Stimulated activated CD4-positive, alpha-beta T cell treated with anti-CD3 and anti-CD28 coated beads, Interleukin-4, amount 100 ng/mL, for 48 hours (primary cell): ENCODE measurements at places on chromosomes 2 and 18.

- DNase-seq = no peak
Measured at GRCh38 chr2:57809230-57809629, 237.4 kb upstream of the VRK2 start.

DNA sequence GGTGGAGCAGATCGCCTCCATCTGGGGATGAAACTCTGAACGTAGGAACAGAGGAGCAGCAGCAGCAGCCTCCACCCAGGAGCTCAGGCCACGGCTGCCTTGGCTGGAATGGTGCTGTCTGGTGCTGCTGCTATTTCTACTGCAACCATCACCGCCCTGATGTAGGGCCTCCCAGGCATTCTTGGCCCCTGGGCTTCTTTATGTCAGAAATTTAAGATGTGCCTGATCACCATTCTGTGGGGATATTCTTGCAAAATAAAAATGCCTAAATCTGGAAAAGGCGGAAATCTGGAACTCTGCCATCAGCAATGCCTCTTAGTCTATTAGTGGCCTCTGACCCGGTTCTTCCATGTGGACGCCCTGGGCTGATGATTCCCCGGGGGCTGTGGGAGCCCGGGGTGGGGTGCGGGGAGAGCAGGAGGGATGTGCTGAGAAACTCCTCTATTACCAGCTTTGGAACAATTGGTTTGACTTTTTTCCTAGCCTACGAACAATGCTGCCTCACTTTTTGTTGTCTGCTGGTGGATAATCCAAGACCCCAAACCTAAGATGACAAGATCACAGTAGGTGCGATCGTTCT, 47.2 kb downstream of the FAM124B start:
- no peak for DNase-seq

DNA sequence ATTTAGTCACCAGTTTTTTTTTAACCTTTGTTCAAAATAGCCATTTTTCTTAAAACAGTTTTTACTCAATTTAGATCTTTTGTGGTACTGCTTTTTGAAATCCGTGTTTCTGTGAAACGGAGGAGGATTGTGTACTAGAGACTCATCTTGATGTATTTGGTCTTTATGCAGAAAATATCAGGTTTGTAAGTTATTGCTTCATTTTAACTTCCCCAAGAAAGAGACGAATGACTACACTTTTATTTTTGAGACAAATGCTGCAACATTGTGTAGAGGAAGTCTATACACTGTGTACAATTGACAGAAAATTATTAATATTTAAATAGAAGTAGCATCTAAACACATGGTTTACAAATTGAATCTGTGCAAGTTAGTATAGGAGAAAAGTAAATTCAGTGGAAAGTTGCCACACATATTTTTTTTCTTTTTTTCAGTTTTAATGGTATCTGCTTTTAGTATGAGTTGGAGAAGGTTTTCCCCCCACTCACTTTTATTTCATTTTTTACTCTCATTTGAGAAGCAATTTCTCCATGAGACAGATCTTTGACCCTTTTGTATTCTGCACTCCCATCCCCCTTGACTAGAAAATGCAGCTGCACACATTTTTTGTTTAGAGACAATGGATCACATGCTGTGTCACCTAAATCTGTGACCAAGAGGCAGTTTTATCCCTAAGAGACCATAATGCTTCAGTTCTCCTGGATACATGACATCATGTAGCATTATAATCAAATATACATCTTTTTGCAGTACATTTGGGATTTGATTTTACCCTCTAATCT, 200.8 kb upstream of the STON1 start:
- no peak for DNase-seq

- no peak for DNase-seq
Measured at GRCh38 chr2:177726931-177727348, 334.4 kb downstream of the AGPS start.

GRCh38 chr2:200507179-200507578, 2.7 kb downstream of the KCTD18 start:
- DNase-seq = no peak

DNA sequence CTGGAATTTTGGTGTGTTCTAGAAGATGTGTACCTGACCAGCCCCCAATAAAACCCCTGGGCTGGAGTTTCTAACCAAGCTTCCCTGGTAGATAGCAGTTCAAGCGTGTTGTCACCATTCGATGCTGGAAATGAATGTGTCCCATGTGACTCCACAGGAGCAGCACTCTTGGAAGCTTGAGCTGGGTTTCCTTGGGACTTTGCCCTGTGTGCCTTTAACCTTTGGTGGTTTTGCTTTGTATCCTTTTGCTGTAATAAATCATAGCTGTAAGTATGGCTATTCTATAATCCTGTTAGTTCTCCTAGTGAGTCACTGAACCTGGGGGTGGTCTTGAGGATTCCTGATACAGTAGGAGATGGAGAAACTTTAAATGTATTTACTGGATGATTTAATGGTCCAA, 65.2 kb downstream of the KLHL14 start:
- DNase-seq = no peak

GRCh38 chr2:225276207-225276606, 123.3 kb upstream of the NYAP2 start:
- DNase-seq = no peak

DNA sequence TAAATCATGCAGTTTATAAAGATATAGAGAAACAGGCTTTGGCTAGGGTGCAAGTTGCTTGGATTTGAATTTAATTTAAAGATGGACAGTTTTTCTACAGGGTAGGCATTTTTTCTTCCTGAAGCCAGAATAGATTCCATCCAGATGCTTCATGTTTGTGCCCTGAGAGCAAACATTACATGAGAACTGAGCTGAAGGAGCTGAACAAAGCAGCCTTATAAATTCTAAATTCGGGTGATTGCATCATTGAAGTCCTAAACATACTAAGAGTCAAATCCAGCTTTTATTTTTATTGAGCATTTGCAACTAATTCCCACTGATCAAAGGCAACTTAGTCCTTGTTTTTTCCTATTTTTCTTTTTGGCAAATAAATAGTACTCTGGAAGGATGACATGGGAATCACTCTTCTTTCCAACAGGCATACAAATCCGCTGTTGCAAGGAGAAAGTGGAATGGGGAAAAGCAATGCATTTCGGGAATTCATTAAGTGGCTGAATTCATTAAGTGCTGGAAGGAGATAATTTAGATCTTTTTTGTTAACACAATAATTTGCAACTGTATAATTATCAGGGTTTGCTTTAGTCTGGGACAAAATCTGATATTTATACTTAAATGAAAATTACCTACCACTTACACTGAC, 828.0 kb downstream of the SLC4A3 start:
- no peak for DNase-seq

- no peak for DNase-seq
Measured at GRCh38 chr2:233486778-233487552, 79.6 kb downstream of the USP40 start.

GRCh38 chr2:29706171-29706720, 215.1 kb downstream of the ALK start:
- no peak for DNase-seq

- no peak for DNase-seq
Measured at GRCh38 chr2:138335036-138335435, 166.5 kb upstream of the SPOPL start.

GRCh38 chr2:209788925-209789324, 17.3 kb downstream of the UNC80 start:
- no peak for DNase-seq

DNA sequence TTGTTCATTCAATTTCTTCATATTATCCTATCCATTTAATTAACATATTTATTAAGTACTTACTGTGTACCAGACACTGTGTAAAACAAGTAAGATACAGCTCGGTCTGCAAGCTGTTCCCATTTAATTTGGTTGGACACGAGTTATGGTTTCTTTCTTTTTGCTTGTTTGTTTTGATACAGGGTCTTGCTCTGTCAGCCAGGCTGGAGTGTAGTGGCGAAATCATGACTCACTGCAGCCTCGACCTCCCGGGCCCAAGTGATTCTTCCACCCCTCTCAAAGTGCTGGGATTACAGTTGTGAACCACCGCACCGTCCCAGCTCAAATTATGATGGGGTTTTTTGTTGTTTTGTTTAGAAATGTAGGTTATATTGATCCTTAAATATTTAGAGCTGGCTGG, 9.0 kb downstream of the CYBRD1 start:
- no peak for DNase-seq

GRCh38 chr18:65298422-65298821, 452.4 kb upstream of the CDH7 start:
- DNase-seq = no peak

DNA sequence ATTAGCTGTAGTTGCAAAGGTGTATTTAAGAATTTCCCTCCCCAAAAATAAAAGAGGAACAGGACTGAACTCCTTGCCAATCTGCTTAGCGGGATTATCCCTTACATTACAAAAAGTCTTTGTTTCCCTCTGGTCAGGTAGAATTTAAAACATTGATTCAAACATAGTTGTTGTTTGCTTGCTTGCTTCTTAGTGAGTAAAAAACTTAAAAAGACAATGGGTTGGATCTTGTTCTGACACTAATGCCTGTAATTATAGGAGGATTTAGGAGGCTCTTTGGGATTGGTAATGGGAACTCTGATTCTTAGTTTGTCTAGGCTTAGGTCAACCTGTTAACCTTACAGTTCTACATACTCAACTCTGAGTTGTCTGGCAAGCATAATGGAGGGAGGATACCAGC, 3.7 kb upstream of the CEBPZOS start:
- DNase-seq = no peak

DNA sequence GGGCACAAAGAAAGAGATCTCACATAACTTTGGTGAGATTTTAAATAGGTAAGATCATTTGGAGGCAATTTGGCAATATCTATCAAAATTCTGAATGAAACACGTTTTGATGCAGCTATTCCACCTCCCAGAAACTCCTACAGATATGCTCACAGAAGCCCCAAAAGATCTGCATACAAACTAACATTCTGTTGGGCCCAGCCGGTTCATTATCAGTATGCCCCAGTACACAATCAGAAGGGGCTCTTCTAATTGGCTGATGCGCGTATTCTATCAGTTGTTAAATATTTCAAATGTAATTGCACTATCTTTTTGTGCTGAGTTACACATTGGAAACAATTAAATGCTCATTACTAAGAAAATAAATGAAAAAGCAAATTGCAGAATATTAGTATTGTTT, 7.1 kb upstream of the TGIF1 start:
- DNase-seq = no peak

DNA sequence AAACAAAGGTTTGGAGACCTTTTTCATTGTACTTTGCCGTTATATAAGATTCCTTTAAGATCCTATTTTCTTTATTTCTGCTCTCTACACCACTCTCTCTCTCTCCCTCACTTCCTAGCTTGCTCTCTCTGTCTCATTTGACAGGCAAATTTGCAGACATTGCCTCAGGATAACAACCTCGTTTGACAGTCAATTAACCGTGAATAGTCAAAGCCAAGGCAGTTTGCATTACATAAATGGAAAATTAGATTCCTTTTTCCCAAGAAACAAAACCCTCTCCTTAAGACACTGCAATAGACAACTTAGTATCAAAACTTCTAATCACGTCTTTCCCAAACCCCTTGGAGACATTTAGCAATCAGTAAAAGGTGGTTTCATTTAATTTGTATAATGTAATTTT, 7.4 kb downstream of the SKOR2 start:
- DNase-seq = no peak

GRCh38 chr18:31454066-31454708, 6.6 kb downstream of the DSG3 start:
- DNase-seq = no peak

- no peak for DNase-seq
Measured at GRCh38 chr2:135826544-135826943, 10.4 kb downstream of the LCT start.

DNA sequence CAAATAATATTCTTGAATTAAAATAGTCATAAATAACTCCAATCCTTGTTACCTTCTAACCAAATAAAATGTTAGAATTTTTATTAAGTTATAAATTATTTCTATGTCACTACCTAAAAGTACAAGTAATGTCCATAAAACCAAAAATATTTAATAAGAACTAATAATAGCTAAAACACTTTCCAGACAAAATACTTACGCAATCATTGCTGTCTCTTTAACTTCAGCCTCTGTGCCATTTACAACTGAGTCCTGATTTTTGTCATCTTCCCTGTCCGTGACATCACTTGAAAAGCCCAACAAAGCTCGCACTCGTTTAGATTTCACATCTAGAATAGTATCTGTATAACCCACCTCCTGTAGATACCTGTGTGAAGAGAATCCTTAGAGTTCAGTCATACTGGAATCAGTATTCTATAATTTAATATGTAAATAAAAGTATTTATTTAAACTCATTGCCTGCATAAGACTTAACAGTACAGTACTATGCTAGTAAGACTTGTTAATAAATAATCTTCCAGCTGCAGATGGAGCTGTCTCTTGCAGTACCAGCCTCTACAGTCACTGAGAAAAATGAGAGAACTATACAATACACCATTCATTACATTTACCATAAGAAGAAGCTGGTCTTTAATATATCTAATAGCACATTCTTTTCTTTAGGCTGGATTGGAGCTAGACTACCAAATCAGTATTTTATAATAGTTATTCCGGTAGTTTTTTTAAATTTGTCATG, 63.8 kb downstream of the STRN start:
- no peak for DNase-seq

GRCh38 chr2:8453904-8454302, 228.0 kb upstream of the ID2 start:
- DNase-seq = no peak

DNA sequence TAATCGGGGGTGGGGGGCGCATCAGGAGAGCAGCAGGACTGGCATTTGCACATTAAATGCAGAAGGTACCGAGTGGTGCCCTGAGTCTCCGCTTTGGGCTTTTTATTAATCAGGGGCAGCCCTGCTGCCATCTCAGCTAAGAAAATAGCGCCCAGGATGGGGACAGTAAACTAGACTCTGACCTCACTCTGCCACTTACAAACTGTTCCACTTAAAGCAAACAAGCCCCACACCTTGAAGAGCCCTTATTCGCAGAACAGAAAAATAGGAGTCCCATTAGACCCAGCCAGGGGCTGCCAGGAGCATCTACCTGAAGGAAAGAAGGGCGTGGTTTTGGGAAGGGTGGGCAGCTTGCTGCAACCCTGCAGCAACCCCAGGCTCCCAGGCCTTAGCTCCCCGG, 165.3 kb downstream of the TNS1 start:
- DNase-seq = no peak

- no peak for DNase-seq
Measured at GRCh38 chr18:36402765-36403396, 105.4 kb downstream of the FHOD3 start.

DNA sequence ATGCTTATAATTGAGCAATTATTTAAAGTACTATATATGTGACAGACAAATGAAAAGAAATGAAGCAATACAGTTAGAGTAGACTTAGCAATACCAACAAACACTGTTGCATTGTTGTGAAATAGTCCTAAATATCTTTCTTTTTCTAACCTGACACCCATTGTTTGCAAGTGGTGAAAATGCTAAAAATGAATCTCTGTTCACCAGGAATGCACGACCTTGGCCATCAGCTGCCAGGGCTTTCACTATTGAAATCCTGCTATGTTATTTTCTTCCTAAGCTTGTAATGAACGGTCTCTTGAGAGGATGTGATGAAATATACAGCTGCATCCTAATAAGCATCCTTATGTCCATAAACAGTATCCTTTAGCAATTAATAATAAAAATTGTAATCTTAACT, 136.2 kb upstream of the MGAT5 start:
- no peak for DNase-seq

DNA sequence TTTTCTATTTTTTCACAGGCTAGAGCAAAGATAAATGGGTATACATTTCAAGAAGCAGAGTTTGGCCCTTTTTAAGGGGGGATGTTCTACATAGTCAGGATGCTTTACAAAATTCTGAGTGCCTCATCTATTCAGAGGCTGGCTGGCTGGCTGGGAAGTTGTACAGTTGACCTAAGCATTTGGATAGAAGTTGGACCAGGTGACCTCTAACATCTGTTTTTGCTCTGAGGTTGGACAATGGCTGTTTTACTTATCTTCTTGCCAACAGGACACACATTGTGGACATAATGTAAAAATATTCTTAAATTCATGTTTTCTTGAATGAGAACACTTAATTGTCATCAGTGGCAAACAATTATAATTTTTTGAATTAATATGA, 205.4 kb downstream of the PTPRM start:
- no peak for DNase-seq
